Fibroblast of villous mesenchyme (primary cell): ENCODE measurements at places on chromosomes 12 and 14. TPM values are rescaled to one million over a fixed set of nuclear protein-coding genes. Genes with fewer than 3 reads are reported as not detected.

ANO2 gene
- total RNA-seq = 0.43 TPM in 1 of 2 replicates, not detected in the other

MGP gene
- 3.5 and 10.6 TPM in 2 replicates for total RNA-seq

CLEC9A gene
- total RNA-seq = not detected in 2 replicates

GRCh38 chr14:32073537-32074189 is 3.4 kb upstream of the ARHGAP5 start:
- peak; percentile 92 for DNase-seq

DNA sequence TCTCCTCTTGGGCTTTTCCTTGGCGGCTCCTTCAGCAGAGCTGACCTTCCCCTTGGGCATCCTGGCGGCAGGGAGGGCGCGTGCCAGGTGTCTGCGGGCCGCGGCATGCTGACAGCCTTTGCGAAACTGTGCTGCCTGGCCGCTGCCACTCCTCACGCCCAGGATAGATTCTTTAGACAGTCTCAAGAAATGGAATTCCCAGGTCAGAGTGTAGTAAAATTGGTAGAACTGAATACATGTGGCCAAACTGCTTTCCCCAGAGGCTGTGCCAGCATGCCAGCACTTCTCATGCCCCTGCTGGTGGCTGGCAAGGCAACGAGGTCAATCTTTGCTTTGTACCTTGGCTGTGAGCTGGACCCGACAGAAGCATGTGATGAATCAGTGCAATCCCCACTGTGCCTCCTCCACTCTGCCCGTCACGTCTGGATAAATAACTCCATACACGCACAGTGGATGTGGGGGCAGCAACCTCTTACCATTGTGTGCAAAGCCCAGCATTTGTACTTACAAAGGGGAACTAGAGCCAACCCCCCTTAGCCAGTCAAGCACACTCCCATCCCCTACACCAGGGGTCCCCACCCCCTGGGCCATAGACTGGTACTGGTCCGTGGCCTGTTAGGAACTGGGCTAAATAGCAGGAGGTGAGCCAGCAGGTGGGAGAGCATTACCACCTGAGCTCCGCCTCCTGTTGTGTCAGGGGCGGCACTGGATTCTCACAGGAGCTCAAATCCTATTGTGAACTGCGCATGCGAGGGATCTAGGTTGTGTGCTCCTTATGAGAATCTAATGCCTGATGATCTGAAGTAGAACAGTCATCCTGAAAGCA is 90.9 kb downstream of the ACTN1 start:
- DNase-seq = no peak

DNA sequence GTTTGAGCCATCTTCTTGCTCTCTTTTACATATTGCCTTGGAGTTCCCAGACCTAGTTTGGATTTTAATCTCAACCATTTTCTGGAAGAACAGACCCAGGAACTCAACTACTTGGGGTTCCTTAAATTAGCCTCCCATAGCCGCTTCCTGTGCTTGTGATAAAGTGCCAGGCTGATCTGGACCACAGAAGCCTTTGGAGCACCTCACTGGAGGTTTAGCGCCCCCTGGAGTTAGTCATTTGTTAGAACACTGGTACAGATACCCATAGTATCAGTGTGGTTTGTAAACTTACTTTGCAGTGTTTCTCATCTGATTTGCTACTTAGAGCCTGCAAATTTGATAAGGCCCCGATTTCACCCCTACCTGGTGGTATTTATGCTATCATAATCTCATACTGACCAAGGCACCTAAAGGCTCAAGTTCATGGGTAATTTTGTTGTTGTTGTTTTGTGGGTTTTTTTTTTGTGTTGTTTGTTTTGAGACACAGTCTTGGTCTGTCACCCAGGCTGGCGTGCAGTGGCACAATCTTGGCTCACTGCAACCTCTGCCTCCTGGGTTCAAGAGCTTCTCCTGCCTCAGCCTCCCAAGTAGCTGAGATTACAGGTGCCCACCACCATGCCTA is 3.7 kb downstream of the UNC119B start:
- DNase-seq = peak; percentile 82

- DNase-seq = no peak
Observed at GRCh38 chr14:105503296-105503640, 12.2 kb downstream of the TEDC1 start.

DNA sequence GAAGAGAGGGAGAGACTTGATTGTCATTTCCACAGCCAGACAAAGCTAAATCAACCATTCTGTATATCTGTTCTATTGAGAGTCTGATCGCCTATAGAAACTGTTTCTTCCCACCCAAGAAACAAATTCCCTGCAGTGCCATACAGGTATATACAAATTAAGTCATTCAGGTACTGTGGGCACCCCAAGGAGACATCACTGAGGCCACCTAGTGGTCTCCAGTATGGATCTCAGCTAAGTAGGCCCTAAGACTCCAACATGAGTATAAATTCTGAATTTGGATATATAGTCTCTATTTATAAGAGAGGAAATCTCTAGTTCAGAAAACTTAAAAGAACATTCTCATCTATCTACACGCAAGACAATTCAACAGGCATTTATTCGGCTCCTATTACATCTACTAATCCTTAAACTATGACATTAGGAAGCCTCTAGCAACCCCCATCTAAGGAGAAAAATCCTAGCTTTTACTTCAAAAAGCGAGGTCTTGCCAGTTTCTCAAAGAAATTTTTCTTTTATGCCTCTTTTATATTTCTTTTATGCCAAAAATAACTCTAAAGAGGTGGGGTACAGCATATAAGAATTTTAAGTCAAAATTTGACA is 62.6 kb downstream of the DCAF5 start:
- peak; percentile 53 for DNase-seq

- DNase-seq = no peak
Observed at GRCh38 chr12:8678661-8679111, 16.1 kb upstream of the MFAP5 start.

GRCh38 chr12:79690142-79690637 is 574 bp downstream of the PAWR start:
- DNase-seq = peak; percentile 24

DNA sequence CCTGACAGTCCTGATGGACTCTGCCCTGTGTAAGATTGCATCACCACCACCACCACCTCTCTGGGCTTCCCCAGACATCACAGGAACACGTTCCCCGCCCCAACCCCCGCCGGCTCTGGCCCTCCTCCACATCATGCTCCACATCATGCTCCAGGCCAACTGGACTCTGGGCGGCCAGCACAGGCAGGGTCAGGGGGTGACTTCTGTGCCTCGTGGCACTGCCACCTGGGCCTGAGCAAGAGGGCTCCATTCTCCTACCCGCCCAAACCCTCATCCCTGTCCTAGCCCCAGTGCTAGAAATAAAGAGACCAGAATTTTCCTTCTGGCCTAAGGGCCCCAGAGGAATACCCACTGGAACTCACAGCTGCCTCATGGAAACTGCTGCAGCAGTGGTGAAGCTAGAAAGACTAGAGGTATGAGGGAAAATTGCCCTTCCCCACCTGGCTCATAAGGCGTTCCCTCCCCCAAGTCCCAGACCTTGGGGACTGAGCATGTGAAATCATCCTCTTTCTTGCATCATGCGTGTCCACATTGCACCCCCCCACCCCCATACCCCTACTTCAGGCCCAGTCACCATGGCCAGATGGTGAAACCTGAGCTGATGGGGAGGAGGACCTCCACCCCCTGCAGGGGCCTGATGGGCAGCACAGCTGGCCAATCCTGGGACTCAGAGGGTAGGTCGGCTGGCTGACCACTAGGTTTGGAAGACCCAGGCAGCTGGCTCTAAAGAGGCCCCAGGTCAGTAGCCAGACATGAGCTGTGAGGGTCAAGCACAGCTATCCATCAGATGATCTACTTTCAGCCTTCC is at the start of gene INHBE:
TSS of gene INHBE (plus strand) at position 742 of the 808 bp plus-strand sequence. CDS start 230 bp downstream, outside the sequence.
- DNase-seq = peak; percentile 91

DNA sequence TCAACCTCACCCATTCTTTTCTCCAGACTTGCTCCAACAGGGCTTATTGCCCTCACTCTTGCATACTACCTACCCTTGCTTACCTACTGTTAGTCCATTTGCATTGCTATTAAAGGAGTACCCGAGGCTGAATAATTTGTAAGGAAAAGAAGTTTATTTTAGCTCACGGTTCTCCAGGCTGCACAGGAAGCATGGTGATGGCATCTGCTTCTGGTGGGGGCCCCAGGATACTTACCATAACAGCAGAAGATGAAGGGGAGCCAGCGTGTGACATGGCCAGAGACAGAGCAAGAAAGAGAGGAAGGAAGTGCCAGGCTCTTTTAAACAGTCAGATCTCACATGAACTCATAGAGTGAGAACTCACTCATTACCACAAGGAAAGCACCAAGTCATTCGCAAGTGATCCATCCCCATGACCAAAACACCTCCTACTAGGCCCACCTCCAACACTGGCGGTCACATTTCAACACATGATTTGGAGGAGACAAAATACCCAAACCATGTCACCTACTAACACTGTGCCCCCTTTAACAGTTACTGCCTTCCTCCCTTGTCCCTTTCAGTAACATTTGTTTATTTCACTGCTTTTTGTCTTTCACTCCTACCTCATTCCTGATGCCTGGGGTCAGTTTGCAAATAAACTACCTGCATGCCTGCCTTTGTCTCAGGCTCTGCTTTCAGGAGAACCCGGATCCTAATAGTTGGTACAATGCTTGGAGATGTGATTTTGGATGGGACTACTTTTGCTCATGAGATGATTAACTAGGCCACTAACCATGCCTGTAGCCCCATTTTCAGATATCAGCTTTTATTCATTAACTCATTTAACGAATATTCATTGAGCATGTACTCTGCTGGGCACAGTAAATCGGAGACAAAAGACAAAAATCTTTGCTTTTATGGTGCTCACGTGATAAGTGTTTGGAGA is 41.6 kb upstream of the CSRP2 start:
- no peak for DNase-seq

DNA sequence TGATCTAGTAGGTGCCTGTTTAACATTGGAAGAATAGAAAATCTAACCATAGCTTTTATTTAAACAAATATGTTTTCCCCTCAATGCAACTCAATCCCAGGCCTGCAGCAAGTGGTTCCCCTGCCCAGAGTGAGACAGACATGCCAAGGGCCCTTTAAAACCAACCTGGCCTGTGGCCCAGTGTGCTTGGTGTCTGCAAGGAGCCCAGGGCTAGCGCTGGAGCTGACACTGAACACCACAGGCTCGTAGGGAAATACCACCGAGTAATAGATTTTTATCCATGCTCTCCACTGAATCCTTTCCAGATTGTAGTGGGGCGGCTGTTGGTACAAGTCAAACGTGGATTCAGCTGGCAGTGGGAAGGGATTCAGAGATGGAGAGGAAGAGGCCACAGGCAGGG is 95.6 kb upstream of the NRXN3 start:
- no peak for DNase-seq

GRCh38 chr14:71362920-71363584 is 455.8 kb downstream of the PCNX1 start:
- DNase-seq = peak; percentile 69

DNA sequence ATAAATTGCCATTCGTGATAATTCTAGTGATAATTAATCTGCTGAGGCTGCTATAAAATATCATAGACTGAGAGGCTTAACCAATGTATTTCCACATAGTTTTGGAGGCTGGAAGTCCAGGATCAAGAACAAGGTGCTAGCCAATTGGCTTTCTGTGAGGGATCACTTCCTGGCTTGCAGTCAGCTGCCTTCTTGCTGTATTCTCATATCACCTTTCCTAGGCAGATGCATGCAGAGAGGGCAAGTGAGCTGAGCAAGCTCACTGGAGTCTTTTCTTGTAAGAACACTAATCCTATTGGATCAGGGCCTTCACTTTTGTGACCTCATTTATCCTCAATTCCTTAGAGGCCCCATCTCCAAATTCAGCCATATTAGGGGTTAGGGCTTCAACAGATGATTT is 640.7 kb downstream of the DIO2 start:
- DNase-seq = no peak
